Uterus (tissue), 4 donors: ENCODE measurements at places on chromosomes 12 and 14. TPM values are rescaled to one million over a fixed set of nuclear protein-coding genes. Genes with fewer than 3 reads are reported as not detected.

CPSF6 gene
- 111 TPM for total RNA-seq

MRPL42 gene
- total RNA-seq, result 130 TPM

DNA sequence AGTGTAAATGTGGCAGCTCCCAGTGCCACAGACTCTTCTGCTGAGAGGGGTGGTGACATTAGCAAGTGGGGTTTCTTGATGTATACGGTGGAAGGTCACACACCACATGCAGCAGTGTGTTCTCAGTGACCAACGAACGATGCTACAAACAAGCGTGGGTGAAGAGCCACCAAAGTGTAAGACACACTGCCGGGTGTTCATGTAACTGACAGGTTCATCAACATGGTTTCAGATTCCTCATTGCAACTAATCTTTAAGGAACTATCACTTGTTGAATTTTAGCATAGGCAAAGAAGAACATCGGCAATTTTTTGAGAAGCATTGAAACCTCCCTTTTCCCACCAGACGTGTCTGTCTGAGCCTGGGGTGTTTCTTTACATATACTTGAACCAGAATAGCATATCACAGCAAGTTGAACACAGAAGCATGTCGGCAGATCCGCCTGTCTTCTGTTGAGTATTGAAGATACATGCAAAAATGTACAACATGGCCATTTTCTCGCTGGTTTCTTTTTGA, 58.8 kb downstream of the PPP2R5C start:
- DNase-seq, result no peak

DNA sequence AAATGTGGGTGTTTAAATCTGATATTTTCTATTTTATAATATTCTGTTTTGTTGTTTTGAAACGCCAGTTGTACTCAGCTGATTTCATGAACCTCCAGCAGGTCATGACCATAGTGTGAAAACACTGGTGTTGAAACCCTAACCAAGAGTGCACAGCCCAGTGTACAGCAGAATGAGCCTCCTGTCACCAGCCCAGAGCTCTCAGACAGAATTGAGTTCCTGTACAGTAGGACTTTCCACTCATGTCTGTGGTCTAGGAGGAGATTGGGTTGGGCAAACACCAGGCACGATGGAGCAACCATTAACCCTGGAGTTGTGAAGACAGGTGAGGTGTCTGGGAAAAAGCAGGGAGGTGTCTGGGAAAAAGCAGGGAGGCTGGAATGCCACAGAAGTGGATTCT, 908.8 kb downstream of the VRK1 start:
- no peak for DNase-seq

DNA sequence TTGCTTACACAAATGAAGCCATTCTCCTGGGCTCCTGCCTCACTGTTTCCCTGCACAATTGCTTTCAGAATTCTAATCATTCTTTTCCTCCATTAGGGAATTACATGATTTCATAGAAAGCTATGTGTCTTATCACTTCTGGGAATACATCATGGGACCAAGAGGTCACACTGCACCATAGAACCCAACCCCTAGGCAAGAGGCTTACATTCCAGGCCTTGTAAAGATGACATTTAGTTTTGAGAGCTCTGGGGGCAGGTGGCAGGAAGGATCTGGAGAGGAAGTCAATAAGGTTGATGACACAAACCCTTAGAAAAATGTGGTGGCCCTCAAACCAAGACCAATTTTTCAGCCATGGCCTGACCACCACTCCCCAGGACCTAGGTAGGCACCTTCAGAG, 57.1 kb downstream of the NUAK1 start:
- DNase-seq, result no peak

DNA sequence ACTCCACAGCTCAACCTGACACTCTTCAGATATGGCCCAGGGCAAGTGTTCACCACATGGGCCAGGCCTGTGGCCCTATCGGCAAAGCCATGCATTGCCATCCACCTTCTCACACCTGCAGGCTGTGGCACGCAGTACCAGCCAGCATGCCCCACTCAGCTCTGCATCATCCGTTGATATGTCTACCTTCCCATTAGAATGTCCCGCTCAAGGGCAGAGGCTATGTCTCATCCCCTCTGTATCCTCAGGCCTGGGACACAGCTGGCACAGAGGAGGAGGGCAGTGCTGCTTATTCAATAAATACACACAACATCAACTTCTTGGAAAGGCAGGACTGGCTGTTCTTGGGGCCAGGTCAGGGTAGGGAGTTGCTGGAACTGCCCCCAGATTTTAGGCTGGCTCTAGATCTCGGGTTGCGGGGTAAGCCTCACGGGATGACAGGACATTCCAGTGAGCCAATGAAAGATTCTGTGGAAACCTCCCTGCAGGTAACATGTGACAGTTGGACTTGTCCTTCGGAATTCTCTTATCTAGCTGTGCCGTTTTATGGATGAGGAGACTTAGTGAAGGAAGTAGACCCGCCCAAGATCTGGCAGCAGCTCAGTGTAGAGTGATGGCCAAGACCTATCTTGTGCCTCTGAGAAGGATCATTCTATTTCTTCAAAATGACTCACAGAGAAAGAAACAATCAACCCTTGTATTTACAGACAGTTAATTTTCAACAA, 25.6 kb downstream of the SYNE3 start:
- DNase-seq, result peak; percentile 69

- DNase-seq, result no peak
These were observed 8.9 kb downstream of the GTF2A1 start for GRCh38 chr14:81211844-81212243.
